ENCODE measurements at places on chromosomes 7 and 10.

GRCh38 chr10:99057936-99058690 lies 177.5 kb downstream of the HPSE2 start:
- no peak for DNase-seq
- H3K4me1 ChIP-seq, result no peaks in the 10 kb centered on the region
- H3K4me3 ChIP-seq, result no peak overlapping the region
- H3K27me3 ChIP-seq, result no peaks in the 10 kb centered on the region
- no peak overlapping the region for H3K27ac ChIP-seq

DNA sequence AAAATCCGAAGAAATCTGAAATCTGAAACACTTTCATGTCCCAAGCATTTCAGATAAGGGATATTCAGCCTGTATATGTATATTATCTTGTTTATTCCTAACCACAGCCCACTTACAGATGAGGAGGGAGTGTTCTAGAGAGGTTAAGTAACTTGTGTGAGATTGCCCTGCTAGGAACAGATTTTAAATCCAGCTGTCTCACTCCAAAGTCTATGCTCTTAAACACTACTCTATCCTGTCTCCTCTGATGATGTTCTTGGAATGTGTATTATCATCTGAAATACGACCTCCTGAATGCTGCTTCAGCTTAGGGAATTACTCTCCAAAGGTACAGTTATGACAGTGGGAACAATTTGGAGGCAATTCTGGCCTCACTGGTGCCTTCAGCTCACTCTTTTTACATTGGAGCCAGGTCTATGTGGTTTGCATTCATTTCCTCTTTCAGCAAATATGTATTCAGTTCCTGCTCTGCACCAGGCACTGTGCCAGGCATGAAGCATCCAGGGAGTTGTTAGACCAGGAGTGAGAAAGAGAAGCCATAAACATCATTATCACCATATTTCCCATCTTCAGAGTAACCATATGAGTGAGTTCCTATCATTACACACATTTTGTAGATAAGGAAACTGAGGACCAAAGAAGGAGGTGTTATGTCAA lies 70.2 kb downstream of the NOC3L start:
- no peak for DNase-seq
- no peaks in the 10 kb centered on the region for H3K4me1 ChIP-seq
- H3K36me3 ChIP-seq, result no peaks in the 10 kb centered on the region
- H3K27ac ChIP-seq, result no peak overlapping the region

GRCh38 chr7:131905471-131905973 lies 349.1 kb upstream of the PODXL start:
- H3K36me3 ChIP-seq, result no peaks in the 10 kb centered on the region
- H3K27me3 ChIP-seq, result peaks cover 9% of the 10 kb centered on the region
- no peak overlapping the region for H3K27ac ChIP-seq
- DNase-seq, result no peak
- H3K4me1 ChIP-seq, result no peaks in the 10 kb centered on the region

GRCh38 chr7:2405601-2406345 lies 2.4 kb downstream of the CHST12 start:
- H3K27ac ChIP-seq, result peak overlapping the region; percentile 71
- peaks cover 2% of the 10 kb centered on the region for H3K36me3 ChIP-seq
- no peaks in the 10 kb centered on the region for H3K27me3 ChIP-seq

- no peaks in the 10 kb centered on the region for H3K4me1 ChIP-seq
- H3K27ac ChIP-seq, result no peak overlapping the region
Measured at GRCh38 chr7:70393956-70394355, 738.0 kb upstream of the GALNT17 start.

GRCh38 chr10:56928714-56929113 lies 567.7 kb upstream of the ZWINT start:
- no peaks in the 10 kb centered on the region for H3K36me3 ChIP-seq
- H3K4me3 ChIP-seq, result no peak overlapping the region
- H3K27ac ChIP-seq, result no peak overlapping the region
- H3K27me3 ChIP-seq, result no peaks in the 10 kb centered on the region

DNA sequence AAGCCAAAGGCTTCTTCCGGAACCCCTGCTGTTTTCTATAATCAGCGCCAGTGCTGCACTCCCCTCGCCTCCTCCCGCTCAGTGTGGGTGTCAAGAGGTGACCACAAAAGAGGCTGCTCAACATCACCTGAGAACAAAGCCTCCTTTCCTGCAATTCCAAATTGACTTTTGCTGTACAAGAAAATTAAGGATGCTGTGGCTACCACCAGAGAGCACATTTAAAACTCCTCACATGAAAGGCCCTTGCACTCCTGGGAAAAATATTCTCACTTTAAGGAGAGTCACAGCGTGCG lies 96.4 kb downstream of the HIPK2 start:
- H3K4me1 ChIP-seq, result peaks cover 39% of the 10 kb centered on the region
- no peak overlapping the region for H3K4me3 ChIP-seq
- no peaks in the 10 kb centered on the region for H3K36me3 ChIP-seq
- no peaks in the 10 kb centered on the region for H3K27me3 ChIP-seq
- peak overlapping the region; percentile 32 for H3K27ac ChIP-seq
- DNase-seq, result no peak
